ENCODE measurements at places on chromosomes 5 and 9.

DNA sequence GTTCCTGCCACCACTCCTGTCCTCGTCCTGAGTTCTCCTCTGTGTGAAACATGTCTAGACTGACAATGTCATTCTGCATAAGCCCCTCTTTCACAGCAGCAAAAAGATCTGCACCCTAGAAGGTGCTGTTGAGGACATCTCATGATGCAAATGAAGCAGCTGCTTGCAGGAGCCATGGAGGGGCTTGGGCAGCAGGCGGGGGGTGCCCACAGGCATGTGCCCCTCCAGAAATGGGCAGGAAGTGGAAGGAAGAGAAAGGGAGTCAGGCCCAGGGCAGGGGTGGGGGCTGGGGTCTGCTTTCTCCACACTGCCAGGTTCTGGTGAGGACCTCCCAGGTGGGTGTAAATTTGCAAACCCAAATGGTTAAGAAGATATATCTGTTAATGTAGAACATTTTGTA, 54.5 kb upstream of the KCNMB1 start:
- no peak for DNase-seq

GRCh38 chr9:38768351-38768761, 48.4 kb upstream of the FAM240B start:
- DNase-seq = no peak

DNA sequence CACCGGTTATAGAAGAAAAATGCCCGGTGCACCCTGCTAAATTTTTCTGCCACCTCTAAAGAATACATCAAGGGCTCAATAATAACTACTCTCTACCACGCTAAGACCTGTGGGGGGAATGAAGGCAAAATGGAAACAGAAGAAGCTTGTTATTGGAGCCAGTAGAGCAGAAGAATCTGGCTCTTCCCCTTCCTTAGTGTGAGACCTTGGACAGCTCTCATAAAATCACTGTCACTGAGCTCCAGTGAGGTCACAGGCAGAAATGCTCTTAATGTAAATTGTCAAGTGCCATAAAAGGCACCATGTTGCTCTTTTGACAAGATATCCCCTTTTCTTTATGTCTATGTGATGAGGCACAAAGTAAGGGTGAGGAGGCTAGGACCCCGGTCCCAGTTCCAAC, 74.4 kb downstream of the ASTN2 start:
- no peak for DNase-seq

- DNase-seq = no peak
Observed at GRCh38 chr5:154595662-154596061, 117.6 kb upstream of the HAND1 start.

DNA sequence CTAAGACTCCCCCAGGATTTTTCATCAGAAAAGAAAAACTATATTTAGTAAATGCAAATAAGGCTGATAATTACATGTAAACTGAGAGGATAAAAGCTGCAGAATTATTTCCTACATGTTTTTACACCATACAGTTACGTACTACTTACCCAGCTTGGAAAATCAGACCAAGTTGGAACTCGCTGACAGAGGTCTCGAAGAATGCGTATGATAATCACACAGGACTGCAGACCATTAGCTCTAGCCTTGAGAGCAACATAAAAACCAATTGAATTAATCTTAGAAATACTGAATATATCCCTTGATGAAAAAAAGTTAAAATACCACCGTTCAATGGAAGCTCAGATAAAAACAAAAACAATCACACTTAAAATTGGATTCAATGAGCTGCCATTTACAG, 65.6 kb downstream of the ZFR start:
- no peak for DNase-seq

DNA sequence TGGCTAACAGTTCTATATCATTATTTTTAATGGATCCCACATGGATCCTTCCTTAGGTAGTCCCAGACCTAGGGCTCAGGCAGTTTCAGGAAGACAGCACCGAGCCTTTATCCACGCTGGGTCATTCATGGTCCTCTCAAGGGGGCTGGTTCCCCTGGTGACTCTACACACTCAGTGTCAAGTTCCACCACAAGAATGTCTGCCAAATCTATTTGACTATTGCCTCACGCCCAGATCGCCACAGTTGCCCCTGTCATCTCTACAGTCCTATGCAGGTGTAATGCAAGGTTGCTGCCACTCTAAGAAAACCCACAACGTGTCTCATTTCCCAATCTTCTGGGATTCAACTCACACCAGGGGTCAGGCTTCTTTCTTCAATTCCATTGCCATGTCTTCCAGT, 8.0 kb upstream of the ZNF366 start:
- DNase-seq = no peak

DNA sequence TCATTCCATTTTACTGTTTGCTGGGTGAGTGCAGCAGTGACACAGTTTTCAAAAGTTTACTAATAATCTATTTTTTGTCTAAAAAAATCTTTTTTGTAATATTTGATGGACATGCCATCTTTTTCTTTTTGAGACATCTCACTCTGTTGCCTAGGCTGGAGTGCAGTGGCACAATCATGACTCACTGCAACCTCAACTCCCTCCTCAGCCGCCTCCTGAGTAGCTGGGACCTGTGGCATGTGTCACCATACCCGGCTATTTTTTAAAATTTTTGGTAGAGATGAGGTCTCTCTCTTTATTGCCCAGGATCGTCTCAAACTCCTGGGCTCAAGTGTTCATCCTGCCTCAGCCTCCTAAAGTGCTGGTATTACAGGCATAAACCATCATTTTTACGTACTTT, 86.0 kb downstream of the KDM4C start:
- DNase-seq = no peak

GRCh38 chr5:138829341-138829740, 45.8 kb downstream of the LRRTM2 start:
- no peak for DNase-seq

- no peak for DNase-seq
Observed at GRCh38 chr5:50702615-50703366, 36.4 kb downstream of the PARP8 start.
